ENCODE measurements at places on chromosomes 4 and X. TPM values are rescaled to one million over a fixed set of nuclear protein-coding genes. Genes with fewer than 3 reads are reported as not detected.

CSAG2 gene
- polyA plus RNA-seq = not detected

YY2 gene
- polyA plus RNA-seq = 0.58 TPM

CXCL10 gene
- 1.3 TPM for polyA plus RNA-seq

GAR1 gene
- 21.0 TPM for polyA plus RNA-seq

LINC00632 gene
- 0.67 TPM for polyA plus RNA-seq

CENPVL1 gene
- not detected for polyA plus RNA-seq

SOWAHD gene
- 0.92 TPM for polyA plus RNA-seq

RNF128 gene
- 18.4 TPM for polyA plus RNA-seq

NOX1 gene
- not detected for polyA plus RNA-seq

PPID gene
- polyA plus RNA-seq = 41.9 TPM

GPC4 gene
- 19.5 TPM for polyA plus RNA-seq

TIGD4 gene
- 0.75 TPM for polyA plus RNA-seq

AR gene
- polyA plus RNA-seq = 1.6 TPM

SH3TC1 gene
- 43.1 TPM for polyA plus RNA-seq

CDKL2 gene
- polyA plus RNA-seq = 3.2 TPM

FAT1 gene
- 62.2 TPM for polyA plus RNA-seq

OTC gene
- not detected for polyA plus RNA-seq

CASK gene
- polyA plus RNA-seq = 15.9 TPM

GAB3 gene
- polyA plus RNA-seq = 0.95 TPM

MAP3K15 gene
- 5.0 TPM for polyA plus RNA-seq

HTATSF1 gene
- 44.0 TPM for polyA plus RNA-seq

STPG2 gene
- polyA plus RNA-seq = 0.43 TPM

All from kidney (tissue), 22 donors.